ENCODE measurements at places on chromosomes 12 and 14.

GRCh38 chr12:74129702-74130101 lies 407.9 kb upstream of the ATXN7L3B start:
- no peak for DNase-seq

DNA sequence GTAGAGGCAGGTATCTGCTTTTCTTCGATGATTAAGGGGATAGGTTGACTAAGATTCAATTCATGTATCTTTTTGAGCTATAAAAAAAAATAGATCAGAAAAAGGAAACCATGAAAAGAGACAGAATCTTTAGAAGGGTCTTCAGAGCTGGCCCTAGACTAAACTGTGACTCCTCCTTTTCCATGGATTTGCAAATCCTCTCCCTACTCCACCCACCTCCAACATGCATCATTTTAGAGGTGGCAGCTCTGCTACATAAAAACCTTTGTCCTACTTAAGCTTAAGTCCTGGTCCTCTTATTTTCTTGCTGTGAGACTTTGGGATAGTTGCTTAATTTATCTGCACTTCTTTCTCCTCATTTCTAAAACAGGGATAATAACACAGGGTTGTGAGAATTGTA lies 48.4 kb upstream of the LIMA1 start:
- no peak for DNase-seq

GRCh38 chr12:82793751-82794281 lies 107.1 kb downstream of the TMTC2 start:
- DNase-seq, result no peak

GRCh38 chr14:74504412-74504811 lies 10.8 kb downstream of the ISCA2 start:
- DNase-seq, result no peak

GRCh38 chr14:100767003-100767787 lies 40.5 kb downstream of the DLK1 start:
- no peak for DNase-seq

DNA sequence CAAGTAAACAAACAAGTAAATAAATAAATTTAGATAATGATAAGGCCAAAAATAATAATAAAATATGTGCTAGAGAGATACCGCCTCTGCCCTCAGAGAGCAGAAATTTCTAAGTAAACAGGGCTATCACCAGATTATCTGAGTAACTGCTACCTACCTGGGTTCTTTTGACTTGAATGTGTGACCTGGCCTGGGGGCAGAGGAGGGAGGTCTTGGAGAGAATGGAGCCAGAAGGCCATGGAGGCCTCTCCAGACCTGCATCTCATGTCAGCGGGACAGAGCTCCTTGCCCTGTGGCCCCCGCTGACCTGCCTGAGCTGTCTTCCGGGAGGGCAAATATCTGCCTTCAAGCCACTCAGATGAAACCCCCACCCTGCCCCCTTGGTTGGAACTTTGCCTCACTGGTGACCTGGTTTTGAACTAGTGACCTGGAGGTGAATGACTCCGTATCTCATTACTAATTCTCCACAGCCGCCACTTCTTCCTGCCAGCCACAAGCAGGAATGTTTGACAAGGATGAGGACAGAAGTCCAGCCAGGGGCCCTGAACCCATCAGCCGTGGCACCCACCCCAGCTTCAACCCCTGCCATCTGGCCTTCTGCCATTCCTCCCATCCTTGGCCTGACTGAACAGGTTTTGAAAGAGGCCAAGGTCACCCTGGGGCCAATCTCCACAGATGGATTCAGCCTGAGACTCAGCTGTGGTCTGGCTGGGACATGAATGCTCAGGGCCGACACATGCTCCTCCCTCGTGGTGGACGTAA lies 86.8 kb upstream of the PARP11 start:
- DNase-seq, result no peak

GRCh38 chr12:44000309-44000952 lies 164.6 kb downstream of the TMEM117 start:
- DNase-seq, result peak; percentile 76

DNA sequence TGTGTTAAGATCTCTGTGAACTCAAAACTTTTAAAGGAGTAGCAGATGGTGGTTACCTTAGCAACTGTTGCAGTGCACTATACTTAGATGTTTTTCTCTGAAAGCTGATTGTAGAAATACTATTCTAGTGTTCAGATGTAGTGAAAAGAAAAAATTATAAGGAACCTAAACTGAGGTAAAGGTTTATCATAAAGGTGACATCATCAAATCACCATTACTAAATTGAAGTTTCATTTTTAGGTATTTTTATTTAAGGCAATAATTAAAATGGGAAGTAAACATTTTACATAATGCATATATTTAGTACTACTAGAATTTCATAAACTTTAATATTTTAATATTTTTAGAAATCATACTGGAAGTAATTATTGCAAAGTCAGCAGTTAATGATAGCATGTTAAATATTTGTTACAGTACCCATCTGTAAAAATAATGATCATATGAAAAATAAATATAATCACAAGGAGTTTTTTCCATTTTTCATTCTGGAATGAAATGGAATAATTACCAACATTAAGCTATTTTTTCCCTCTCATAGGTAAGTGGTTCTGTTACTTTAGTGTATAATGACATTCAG lies 141.1 kb upstream of the NAV3 start:
- DNase-seq, result no peak

All from iPS DF 6.9 (cell line).